ENCODE measurements at places on chromosomes 11 and 22.

- DNase-seq: no peak
Observed at GRCh38 chr22:47295226-47295901, 532.9 kb downstream of the TBC1D22A start.

GRCh38 chr11:62340269-62340901 is 3.1 kb downstream of the ASRGL1 start:
- DNase-seq: peak; percentile 42

- DNase-seq: no peak
Observed at GRCh38 chr22:43447380-43447779, 35.6 kb downstream of the MPPED1 start.

GRCh38 chr11:86251345-86251744 is 6.8 kb downstream of the EED start:
- no peak for DNase-seq

- DNase-seq: no peak
Observed at GRCh38 chr22:33329398-33329797, 271.2 kb upstream of the SYN3 start.

GRCh38 chr11:84384731-84385130 is 1098.6 kb upstream of the CCDC90B start:
- DNase-seq: no peak

DNA sequence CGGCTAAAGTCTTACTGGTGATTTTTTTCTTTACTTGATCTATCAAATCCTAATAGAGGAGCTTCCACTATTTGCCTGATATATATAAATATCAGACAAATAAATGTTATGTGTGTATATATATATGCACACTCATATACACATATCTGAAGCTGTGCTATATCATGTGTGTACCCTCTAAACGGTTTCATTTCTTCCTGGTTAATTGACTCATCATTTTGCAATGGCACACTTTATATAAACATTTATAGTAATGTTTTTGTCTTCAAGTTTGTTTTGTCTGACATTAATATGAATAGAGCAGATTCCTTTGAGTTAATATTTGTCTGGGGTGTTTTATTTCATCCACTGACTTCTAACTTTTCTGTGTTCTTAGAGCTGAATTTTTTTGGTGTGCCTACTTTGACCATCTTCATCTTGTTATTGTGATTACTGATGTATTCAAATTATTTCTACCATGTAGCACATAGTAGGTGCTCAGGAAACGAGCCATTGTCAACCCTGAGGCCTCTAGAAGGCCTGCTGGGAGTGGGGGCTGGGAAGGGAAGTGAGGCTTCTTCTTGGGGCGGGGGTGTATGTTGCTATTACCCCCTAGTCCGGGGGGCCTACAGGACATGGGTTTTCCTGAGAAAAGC is 82.6 kb downstream of the LRRC32 start:
- no peak for DNase-seq
